ENCODE measurements at places on chromosomes 5 and 9. TPM values are rescaled to one million over a fixed set of nuclear protein-coding genes. Genes with fewer than 3 reads are reported as not detected.

- DNase-seq: no peak
Measured at GRCh38 chr5:138448481-138449398, 9.9 kb downstream of the REEP2 start.

DNA sequence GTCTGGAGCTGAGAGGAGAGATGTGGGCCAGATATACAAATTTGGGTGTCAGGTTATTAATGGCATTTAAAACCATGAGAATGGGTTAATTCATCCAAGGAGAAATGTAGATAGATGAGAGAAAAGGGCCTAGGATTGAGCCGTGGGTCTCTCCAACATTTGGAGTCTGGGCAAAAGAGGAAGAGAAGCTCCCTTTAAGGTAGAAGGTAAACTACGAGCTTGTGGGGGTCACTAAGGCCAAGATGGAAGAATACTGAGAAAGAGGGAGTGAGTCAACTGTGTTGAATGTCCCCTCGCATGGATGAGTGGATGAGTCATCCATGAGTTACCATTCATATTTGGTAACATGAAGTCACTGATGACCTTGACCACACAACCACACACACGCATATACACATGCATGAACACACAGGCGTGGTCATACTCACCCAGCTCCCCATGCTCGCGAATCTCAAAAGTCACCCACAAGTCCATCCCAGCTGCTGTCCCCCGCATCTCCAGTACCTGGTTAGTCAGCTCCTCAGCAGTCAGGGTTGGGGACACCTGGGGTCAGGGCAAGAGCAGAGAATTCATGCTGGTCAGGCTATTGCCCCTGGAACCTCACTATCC, 6.8 kb upstream of the FCHSD1 start:
- no peak for DNase-seq

DNA sequence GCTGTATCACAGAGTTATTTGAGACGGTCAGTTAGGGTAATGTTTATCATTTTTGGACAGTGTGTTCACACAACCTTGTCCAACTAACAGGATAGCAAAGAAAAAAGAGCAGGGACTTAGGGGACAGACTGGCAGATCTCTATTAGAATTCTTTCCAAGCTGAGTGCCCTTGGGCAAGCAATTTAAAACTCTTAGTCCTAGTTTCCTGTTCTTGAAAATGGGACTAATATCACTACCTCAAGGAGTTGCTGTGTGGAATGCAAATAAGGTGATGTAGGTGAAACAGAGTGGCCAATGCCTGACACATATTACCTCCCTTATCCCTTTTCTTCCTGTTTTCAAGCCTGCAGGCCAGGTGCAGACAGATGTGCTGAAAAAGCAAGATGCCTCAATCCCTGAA, 186.7 kb downstream of the PAPPA start:
- no peak for DNase-seq

DNA sequence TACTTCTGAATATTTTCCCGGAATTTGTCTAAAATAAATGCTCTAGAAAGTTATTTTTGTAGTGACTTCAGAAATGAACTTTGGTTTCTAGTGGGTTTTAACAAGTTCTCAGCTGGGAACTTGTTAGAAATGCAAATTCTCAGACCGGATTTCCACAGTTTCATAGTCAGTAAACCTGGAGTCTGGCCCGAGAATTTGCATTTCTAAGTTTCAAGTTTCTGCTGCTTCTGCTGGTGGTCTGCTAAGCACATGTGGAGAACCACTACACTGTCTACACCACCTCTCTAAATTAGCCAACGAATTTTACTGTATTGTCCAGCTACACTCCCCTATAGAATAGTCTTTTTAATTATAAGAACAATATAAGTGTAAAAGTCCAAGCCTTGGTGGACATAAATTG, 208.0 kb downstream of the CHSY3 start:
- no peak for DNase-seq

The ELL2 gene
- total RNA-seq: 27.5 TPM

Data from H9 (cell line).